ENCODE measurements at places on chromosomes 1 and 21.

DNA sequence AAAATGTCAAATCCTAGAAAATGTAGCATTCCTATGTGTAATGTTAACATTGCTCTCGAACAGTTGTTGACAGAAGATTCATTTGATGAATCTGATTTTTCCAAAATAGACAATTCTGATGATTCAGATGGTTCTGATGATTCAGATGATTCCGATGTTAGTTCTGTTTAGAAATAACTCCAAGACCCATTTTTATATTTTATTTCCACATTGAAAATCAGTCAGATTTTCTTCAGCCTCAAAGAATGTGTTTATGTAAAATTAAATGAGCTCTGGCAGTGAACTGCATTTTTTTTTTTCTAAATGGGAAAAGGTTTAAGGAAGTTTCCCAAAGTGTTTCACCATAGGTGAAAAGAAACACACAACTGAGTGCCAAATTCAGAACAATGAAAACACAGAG, 136.5 kb downstream of the TSEN15 start:
- DNase-seq: no peak

DNA sequence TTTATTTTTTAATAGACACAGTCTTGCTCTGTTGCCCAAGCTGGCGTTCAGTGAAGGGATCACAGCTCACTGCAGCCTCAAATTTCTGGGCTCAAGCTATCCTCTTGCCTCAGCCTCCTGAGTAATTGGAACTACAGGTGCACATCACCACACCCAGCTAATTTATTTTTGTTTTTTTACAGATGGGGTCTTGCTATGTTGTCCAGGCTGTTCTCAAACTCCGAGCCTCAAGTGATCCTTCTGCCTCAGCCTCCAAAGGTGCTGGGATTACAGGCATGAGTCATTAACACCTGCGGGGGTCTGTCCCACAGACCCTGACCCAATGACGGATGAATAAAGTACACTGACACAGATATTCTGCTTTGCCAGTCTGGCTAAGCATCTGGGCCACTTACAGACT, 33.6 kb upstream of the ZZZ3 start:
- DNase-seq: no peak

GRCh38 chr1:66850989-66851388, 49.9 kb upstream of the INSL5 start:
- DNase-seq: no peak

DNA sequence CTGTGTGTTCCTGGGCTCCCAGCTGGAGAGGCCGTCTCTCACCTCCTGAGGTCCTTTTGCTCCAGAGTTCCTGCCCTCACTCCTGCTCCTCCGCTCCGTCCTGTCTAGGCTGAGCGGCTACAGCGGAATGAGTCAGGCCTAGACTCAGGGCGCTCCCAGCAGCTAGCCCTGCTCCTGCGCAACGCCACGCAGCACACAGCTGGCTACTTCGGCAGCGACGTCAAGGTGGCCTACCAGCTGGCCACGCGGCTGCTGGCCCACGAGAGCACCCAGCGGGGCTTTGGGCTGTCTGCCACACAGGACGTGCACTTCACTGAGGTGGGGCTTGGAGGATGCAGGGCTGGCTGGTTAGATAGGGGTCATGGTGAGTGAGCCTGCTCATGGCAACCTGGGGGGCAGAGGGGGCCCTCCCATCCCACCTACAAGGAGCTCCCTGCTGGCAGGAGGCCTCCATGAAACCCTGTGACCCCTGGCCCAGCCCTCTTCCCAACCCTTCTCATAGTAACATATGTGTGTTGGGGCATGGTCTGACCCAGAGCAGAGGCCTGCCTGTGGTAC, 15.1 kb downstream of the PSRC1 start:
- no peak for DNase-seq

DNA sequence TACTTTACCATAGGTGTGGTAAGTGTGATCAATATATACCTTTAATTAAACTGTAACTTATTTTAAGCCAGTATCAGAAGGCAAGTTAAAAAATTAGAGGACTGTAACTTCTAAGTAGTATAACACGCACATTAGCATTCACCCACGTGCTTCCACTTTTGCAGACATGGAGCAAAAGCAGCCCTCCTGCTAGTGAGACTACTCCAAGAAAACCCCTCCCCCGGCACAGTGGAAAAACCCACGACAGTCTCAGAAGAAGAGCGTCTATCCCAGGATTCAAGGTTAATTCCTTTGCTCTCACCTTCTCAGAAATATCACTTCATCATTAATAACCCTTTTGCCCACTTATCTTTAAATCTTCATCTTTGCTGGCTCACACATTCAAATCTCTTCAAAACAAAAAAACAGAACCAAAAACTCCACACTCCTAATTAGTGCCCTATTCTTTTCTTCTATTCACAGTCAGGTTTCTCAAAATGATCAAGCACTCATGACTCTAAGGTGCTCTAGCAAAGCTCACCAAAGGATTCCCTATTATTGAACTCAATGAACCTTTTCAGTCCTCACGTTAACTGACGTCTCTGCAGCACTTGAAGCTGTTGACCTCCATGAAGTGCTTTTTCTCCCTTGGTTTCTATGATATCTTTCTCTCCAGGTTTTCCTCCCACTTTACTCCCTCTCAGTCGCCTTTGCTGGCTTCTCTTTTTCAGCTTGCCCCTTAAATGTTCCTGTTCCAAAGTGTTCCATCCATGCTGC, 213.5 kb downstream of the SMYD3 start:
- DNase-seq: no peak

GRCh38 chr21:31865429-31865970, 7.3 kb upstream of the HUNK start:
- no peak for DNase-seq

GRCh38 chr1:63603810-63604209, 10.6 kb downstream of the PGM1 start:
- DNase-seq: peak; percentile 16

DNA sequence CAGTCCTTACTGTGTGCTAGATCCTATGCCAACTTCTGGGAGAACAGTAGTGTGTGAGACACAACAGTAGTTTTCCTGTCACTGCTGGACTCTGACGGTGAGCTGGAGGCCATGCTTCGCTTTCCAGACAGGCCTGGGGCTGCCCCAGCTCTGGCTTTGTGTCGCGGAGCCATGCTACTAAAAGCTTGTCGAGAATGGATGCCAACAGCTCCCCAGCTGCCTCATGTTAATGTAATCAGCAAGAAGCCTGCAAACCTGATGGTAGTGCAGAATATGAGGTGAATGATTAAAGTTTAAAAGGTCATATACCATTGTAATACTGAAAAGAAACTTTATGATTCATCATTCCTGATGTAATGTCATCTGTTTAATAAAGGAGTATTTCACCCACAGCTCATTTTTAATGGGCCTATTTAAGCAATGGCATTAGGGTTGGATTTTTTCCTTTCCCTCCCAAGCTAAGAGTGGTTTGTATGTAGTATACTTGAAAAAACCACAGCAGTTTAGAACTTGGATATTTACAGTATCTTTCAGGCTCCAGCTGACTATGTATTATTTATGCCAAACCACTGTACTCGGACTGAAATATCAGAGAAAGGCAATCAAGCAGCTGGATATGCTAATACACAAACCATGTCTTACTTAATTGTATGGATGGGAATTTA, 343.0 kb downstream of the NUF2 start:
- DNase-seq: peak; percentile 60

GRCh38 chr1:109040989-109041620, 797 bp downstream of the WDR47 start:
- peak; percentile 52 for DNase-seq

GRCh38 chr21:34836103-34836932, 167.5 kb downstream of the CLIC6 start:
- DNase-seq: peak; percentile 100

GRCh38 chr1:85464497-85465098, 361 bp downstream of the DDAH1 start:
- peak; percentile 91 for DNase-seq

DNA sequence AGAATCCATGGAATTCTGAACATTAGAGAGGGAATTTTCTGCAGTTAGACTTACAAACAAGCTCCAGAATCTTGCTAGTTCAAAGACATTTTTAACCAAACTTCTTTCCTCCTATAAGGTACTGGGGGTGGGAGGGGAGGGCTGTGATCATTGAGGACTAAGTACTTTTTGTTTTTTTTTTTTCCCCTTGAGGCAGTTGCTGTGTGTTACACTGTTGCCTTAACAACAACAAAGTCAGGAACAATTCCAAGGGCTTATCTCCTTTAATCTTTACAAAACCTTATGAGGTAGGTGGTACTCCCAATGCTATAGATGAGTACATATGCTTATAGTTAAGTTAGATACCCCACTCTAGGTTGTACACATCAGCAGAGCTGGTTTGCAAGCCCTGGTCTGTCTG, 62.9 kb downstream of the PPP1R12B start:
- no peak for DNase-seq

DNA sequence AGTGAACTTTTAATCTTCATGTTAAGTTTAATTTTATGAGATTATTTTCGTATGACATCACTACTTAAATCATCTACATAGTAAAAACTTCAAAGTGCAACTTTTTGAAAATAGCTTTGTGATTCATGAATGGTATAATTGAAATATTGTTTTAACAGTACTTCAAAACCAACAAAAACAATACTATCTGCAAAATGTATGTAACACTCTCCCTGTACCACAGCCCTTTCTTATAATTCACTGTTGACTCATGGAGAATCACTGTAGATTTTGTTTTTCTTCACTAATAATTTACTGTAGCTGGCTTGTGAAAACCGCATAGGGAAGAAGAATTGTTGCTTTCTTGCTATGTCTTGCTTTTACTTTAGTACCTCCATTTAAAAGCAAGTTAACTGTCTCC, 301.4 kb upstream of the ADAMTS5 start:
- DNase-seq: peak; percentile 67

DNA sequence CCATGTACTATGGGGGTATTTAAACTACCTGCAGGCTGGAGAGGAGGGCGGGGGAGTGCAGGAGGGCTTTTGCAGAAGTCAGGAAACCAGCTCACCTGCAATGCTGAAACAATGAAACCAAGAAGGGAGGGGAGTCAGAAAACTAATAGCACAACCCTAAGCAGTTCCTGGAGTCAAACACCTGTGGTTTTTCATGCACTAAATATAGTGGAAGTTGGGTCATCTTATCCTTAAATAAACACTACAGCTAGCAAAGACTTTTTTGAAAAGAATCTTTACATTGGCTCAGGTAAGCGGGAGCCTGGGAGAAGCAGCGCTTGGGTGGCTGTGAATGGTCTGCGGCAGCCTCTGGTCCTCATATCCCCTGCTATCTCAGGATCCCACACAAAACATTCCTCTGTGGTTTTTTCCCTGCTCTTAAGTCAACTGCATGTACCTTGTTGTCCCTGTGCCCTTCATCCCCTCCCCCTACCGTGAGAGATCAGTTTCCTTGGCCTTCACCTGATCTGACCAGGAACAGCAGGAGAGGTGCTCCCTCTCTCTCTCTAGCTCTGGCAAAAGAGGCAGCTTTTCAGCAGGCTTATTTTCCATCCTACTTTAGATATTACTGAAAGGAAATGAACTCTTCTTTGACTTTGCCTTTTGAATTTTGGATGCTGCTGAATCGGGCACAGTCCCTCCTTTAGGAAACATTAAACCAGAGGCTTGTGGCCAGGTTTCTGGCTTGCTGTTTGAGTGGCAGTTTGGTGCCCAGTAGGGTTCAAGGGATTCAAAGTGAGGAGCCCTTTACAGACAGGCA, 26.6 kb downstream of the TENT5C start:
- DNase-seq: no peak
